ENCODE measurements at places on chromosomes 1 and 21.

- DNase-seq: no peak
These were observed 40.1 kb downstream of the PIK3C2B start for GRCh38 chr1:204454476-204454875.

DNA sequence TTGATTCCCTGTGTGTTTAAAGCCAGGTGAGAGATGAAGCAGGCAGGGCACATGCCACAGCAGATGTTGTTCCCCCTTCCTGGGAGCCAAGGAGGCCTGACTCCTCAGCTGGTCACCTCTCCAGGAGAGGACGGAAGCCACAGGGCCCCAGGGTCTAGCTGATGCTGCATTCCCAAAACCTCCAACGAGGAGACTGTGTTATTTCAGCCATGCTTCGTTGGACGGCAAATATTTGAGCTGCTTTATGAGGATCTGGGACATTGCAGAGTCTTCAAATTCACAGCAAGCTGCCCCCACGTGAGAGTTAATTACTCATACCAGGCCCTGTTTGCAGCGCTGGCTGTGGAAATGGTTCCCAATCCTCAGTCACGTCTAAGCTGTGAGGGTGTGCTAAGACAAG, 85.3 kb downstream of the CDC7 start:
- no peak for DNase-seq

GRCh38 chr1:41440321-41441085, 44.0 kb downstream of the EDN2 start:
- DNase-seq: no peak

DNA sequence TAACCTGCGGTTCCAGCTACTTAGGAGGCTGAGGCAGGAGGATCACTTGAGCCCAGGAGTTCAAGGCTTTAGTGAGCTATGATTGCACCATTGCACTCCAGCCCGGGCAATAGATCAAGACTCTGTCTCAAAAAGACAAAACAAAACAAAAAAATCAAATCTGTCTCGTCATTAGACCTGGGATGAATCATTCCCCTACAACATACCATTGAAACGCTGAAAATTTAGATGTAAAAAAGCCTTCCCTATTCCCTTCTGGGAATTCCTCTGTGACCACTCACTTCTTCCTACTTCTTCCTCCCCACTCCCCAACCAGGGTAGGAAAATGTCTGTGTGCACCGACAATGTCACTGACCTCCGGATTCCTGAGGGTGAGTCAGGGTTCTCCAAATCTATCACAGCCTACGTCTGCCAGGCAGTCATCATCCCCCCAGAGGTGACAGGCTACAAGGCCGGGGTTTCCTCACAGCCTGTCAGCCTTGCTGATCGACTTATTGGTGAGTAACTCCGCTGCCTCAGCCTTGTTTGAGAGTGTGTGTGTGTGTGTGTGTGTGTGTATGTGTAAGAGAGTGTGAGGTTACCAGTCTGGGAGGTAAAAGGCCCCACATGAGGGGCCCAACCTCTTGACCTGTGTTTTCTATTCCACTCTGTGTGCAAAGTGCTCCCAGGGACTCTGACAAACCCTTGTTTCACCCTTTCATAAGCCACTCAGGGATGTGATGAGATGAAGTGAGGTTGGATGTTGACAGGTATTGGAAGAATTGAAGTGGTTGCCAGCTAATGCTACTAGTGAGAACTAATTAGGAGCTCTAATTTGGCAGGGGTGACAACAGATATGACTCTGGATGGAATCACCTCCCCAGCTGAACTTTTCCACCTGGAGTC, 16.3 kb upstream of the SARS1 start:
- no peak for DNase-seq
